Ovary (tissue), 10 donors: ENCODE measurements at places on chromosomes 1 and 21. TPM values are rescaled to one million over a fixed set of nuclear protein-coding genes. Genes with fewer than 3 reads are reported as not detected.

DNA sequence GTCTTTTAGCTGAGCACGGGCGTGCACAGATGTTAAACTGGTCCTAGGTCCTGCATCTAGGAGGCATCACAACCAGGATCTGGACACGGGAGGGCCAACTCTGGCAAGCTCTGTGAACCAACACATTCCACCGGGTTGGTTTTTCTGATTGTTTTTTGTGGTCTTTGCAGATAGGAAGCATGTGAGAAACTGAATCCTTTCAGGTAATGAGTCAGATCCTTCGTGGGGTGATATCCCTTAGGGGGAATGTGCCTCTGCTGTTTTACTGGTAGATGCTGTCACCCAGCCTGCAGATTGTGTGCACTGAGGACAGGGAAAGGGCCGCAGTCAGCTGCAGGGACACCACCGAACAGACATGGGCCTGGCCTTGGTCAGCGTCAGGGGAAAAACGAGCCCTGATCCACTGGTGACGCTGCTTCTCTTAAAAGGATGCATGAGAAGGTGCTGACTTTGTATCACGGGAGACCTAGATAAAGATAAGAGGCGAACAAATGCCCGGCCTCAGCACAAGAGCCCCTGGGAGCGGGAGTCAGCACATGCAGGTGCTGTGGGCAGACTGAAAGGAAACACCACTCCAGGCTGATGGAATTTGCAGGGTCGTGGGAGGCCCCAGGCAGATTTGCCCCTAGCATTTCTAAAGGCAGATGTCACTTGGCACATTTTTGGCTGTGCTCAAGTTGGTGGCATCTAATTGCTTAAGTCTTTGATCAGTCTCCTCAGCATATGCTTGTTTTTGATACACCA lies 51.1 kb downstream of the DOP1B start:
- DNase-seq = no peak

GRCh38 chr1:217585577-217585976 lies 45.3 kb downstream of the GPATCH2 start:
- no peak for DNase-seq

DNA sequence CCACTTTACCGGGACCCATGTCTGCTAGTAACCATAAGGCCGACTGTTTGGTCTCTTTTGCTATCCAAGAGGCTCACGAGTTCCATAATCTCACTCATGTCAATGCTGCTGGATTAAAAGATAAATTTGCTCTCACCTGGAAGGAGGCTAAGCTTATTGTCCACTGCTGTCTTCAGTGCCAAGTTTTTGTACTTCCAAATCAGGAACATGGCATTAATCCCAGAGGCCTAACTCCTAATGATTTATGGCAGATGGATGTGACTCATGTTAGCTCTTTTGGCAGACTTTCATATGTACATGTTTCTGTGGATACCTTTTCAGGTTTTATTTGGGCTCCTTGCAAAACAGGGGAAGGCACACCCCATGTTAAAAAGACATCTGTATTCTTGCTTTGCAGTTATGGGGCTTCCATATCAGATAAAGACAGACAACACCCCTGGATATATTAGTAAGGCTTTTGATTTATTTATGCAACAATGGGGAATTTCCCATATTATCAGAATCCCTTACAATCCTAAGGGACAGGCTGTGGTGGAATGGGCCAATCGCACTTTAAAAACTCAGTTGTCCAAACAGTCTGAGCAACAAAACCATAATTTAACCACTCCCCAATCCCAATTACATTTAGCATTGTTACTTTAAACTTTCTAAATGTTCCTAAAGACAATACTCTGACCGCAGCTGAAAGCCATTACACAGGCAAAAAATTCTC lies 162.7 kb downstream of the IER5 start:
- no peak for DNase-seq

DNA sequence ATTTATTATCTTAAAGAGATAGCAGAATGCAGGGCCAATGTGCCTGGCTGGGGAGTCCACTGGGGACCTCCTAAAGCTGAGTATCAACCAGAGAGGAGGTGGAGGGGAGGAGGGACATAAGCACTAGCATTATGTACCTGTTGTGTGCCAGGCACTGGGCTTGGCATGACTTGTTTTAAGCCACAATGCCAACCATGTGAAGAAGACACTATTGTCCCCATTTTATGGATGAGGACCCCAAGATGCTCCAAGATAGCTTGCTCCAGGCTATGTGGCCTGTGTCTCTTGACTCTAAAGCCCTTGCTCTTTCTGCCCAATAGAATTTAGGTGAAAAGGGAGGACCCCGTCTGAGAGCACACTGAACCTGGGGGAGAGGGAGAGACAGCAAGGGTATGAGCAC lies 111.3 kb downstream of the GLIS1 start:
- no peak for DNase-seq

The RNU1-4 gene
- polyA plus RNA-seq = not detected

The CELA2A gene
- 7.5 TPM for polyA plus RNA-seq

DNA sequence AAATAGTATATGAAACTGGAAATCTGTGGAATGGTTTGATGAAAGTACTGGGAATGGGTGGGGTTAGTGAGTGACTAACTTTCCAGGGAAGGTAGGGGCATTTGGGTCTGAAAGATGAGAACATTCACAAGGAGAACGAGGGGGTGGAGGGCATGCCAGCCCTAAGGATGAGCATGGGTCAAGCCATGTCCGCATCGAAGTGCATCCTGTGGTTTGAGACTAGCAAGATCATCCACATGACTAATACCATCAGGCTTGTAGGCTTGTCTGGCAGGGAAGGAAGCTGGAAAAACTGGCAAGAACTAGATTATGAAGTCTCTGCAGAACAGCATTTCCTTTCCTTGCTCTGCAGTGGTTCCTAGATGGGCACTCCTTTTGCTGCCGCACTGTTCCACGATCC lies 70.4 kb upstream of the UBE2U start:
- DNase-seq = no peak

The MX2 gene
- polyA plus RNA-seq = 34.6 TPM

The FGR gene
- 6.8 TPM for polyA plus RNA-seq

DNA sequence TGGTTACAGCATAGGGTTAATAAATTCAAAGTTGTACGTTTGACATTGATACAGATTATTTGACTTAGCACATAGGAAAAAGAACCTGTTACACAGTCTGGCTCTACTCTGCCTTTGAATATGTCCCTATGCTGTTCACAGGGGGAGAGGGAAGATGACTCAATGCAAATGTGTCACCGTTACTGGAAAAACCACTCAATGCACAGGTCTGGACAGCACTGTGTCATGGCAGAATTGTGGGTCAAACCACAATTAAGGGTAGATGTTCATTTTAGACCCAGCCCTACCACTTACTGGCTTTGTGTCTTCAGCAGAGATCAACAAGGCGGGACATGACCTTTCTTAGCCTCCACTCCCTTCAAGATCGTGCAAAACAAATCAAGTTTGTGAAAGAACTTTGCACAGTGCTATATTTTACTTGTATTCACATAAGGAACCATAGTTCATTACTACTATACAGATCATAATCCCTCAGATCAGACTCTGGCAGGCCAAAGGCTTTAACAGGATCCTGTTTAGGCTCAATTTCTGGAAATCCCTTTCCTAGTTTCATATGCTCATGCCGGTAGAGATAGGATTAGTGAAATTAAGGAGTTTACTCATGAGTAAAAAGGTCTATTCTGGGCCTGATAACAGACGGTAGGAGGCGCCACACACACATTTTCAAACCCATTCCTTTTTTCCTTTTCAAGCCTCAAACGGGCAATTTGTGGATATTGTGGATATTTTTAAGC lies 22.1 kb downstream of the EIF2D start:
- DNase-seq = no peak

GRCh38 chr1:92538413-92539061 lies 51.8 kb upstream of the GFI1 start:
- DNase-seq = no peak

GRCh38 chr1:91511386-91511785 lies 10.7 kb downstream of the CDC7 start:
- DNase-seq = no peak

DNA sequence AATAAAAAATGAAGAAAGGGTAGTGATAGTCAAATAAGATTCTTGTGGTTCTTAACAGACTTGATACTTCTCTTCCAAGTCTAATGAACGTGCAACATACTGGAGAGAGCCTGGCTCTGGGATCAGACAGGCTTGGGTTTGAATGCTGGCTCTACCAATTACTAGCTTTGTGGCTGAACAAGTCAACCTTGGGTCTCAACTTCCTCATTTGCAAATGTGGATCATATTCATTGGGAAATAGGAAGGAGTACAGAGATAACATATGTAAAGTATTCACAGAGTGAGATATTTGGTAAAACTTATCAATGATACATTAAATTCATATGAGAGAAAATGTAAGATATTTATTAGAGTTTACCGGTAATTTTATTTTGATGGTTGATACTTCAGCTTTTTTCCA lies 2.0 kb downstream of the EDEM3 start:
- DNase-seq = no peak

GRCh38 chr21:33403128-33403785 lies at the start of gene IFNGR2:
Gene IFNGR2 (plus strand): TSS chr21:33403413. CDS start chr21:33403544, 131 bp downstream.
- peak; percentile 44 for DNase-seq

The IL22RA1 gene
- 0.16 TPM for polyA plus RNA-seq

The S100A8 gene
- 8.3 TPM for polyA plus RNA-seq

The FNDC5 gene
- polyA plus RNA-seq = 8.2 TPM

GRCh38 chr1:201634261-201634660 lies 95.3 kb downstream of the NAV1 start:
- no peak for DNase-seq
